ENCODE measurements at places on chromosomes 7 and 10.
A peak's percentile ranks its signal among the peaks of the same experiment; 100 is the strongest.

- DNase-seq, result no peak
Observed at GRCh38 chr10:98384531-98385133, 30.4 kb downstream of the PYROXD2 start.

DNA sequence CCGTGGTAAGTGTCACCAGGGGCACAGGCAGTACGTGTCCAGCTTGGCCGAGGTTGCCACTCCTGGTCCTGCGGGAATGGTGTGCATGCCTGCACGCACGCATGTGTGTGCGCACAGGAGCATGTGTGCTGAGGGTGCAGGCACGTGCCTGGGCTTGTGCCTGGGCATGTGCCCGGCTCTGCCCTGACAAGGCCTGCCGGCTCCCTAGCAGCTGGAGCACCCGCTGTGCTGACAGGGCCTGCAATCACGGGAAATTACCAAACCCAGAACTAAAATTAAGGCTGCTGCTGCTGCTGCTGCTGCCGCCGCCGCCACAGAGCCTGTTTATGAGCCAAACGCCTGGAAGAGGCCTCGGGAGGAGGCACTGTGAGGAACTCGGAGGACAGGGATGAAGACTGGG, 28.7 kb downstream of the GHRHR start:
- no peak for DNase-seq

GRCh38 chr7:95199779-95200558, 124.4 kb downstream of the PON1 start:
- DNase-seq, result peak; percentile 35

DNA sequence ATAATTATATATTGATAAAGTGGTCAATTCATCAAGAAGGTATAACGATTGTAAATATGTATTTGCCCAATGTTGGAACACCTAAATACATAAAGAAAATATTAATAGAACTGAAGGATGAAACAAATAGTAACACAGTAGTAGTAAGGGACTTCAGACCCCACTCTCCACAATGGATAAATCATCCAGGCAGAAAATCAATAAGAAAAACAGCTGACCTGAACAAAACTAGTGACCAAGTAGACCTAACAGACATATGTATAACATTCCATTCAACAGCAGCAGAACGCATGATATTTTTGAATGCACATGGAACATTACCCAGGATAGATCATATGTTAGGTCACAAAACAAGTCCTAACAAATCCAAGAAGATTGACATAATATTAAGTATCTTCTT, 286.1 kb upstream of the BMPER start:
- no peak for DNase-seq

DNA sequence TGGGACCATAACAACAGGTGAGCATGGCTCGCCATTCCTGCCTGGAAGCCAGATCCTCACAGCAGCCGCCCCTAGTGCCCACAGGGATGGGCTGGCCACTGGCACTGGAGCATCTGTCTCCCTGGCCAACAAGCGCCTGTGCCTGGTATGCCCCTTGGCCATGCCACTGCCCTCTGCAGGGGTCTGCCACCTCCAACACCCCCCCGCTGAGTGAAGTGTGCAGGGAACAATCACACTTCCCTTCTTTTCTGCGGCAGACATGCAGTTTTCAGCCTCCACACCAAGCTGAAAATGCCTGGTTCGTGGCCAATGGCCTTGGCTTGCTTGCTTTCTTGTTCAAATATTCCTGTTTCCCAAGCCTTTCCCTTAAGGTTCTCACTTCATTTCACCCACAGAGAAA, 50.7 kb downstream of the HSPA12A start:
- no peak for DNase-seq

- DNase-seq, result no peak
Observed at GRCh38 chr10:83691791-83692596, 447.3 kb upstream of the GHITM start.

DNA sequence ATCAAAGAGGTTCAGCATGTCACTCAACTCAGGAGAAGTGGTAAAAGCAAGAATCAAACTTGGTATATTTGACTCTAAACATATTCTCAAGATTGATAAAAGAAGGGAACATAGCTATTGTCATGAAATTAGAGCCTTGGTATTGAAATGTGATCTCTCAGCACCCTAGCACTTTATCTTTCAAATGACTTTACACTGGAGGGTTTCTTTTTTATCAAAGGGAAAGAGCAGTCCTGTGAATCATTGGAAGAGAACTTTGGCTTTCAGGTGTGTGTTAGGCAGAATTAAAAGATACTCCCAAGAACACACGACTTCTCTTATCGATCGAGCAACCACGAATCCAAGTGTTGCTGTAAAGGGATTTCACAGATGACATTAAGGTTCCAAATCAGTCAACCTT, 54.4 kb downstream of the PTN start:
- no peak for DNase-seq

- no peak for DNase-seq
Observed at GRCh38 chr10:73838827-73839226, 27.4 kb upstream of the NDST2 start.

GRCh38 chr10:6929148-6929830, 349.2 kb upstream of the PRKCQ start:
- no peak for DNase-seq

GRCh38 chr7:95059842-95060313, 152.5 kb downstream of the PPP1R9A start:
- no peak for DNase-seq

DNA sequence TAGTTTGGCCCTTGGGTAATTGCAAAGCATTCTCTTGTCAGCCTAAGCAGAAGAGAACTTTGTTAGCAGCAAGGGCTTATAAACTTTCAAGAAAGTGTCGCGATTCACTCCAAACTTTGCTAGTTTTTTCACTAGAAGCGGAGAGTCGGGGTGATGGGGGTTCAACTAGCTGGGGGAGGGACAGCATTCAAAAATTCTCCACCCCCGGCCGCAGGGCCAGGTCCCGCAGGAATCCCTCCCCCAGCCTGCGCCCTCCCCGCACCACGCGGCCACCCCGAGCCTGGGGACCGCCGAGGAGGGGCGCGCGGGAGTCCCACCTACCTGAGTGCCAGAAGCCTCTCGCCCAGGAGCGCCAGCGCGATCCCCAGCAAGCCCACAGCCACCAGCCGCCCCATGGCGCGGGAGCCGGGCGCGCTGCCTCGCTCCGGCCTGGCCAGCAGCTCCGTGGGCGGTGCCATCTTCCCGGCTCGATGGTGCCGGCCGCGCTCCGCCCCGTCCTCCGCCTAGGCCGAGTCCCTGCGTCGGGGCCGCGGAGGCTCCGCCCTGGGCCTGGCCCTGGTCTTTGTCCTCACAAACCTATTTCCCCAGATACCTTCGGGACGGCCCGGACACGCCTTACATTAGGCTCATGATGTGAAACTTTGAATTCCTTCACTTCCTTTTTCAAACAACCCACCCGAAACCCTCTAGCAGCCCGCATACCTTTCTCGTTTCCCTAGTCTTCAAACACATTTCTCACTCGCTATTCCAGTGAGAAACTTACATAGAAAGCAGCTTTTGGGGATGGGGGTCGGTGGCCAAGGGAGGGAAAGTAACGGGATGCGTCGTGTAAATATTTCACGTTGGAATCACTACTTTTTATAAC, at the start of gene PON2:
PON2 (minus strand) TSS at position 472 of the 865 bp plus-strand sequence; CDS start at position 395, 77 bp downstream.
- peak; percentile 85 for DNase-seq

DNA sequence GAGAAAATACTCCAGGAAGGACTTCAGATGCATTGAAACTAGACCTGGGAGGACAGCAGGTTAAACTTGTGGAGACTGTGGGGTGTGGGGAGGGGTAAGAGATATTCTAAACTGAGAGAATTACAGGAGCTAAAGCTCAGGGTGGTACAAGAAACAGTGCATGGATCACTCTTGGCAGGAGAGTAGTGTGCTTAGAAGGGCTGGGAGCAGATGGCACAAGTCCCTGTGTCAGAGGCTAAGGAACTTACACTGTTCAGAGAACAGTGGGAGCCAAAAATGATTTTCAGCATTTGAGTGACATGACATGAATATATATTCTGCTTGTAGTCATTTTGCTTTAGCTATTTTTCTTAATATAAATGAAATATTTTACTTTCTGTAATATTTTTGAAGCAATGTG, 36.0 kb upstream of the LAMB1 start:
- no peak for DNase-seq

DNA sequence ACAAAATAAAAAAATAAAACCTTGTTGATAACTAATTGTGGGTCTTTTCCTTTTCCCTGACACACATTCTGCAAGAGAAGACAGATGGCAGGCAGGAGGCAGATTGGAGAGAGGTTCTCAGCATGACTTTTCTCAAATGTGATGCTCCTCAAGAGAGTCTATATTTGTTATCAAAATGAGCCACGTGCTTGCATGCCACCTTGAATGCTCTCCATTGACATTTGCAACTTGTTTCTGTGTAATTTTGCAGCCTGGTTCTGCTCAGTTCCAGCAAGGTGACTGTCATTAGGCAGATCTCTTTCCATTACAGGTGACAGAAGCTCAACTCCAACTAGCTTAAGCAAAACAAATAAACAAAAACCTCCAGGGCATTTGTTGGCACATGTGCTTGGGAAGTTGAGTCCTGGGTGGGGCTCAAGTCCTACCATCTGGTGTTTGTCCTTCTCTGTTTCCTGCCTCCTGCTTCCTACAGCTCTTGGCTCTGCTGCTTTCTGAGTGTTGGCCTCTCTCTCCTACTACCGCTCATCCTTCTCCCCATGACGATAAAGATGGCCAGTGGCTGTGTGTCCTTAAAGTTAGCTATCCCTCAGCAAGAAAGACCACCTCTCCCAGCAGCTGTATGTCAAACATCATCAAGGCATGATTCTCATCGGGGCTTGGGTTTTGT, 56.7 kb downstream of the GRK5 start:
- no peak for DNase-seq

DNA sequence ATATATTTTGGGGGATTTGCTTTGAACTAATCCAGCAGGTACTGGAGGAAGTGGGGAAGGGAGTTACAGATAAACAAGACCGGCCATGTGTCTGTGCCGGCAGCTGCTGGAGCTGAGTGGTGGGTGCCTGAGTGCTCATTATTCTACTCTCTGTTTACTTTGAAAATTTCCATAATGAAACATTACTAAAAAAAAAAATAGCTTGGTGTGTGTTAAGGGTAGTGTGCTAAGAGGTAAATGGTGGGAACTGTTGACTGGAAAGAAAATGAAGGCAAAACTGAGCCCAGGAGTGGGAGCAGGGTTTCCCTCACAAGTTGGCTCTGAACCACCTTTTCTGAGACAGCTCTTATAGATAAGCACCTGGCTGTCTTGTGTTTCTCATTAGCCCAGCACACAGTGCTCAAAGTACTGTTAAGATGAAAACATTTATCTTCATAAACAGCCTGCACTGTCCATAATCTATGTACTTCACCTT, 50.6 kb downstream of the PARD3 start:
- DNase-seq, result no peak

DNA sequence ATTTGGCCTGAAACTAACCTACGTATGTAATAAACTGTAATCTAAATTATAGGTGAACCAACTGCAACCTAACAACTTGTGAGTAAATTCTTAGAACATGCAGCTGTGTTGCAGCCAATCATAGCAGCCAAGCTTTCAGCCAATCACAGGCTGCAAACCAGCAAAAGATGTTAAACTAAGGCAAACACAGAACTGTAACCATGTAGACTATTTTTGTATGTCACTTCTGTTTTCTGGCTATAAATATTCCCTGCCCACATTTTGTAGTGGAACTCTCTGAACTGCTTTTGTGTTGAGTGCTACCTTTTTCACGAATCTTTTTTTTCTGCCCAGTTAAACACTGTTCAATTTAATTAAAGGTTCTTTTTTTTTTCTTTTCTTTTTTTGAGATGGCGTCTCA, 28.2 kb upstream of the ZPBP start:
- DNase-seq, result no peak

DNA sequence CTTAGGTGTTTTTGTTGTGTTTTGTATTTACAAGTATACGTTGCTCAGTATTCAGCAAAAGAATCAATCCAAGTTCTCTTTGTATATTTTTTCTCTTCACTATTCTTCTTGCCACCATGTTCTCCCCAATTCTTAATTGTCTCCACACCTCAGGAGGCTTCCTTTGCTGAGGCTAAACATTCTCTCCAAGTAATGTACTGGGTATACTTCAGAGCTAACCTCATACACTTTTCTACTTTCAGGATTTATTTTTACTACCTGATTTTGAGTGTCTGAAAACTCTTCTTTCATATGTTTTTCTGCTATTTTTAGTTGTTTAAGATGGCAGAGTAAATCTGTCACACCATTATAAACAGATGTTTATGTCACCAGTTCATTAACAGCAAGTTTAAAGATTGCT, 354.8 kb upstream of the KCND2 start:
- DNase-seq, result no peak

GRCh38 chr10:37146443-37146842, 21.0 kb downstream of the ANKRD30A start:
- no peak for DNase-seq

- DNase-seq, result peak; percentile 67
Observed at GRCh38 chr10:34637418-34637911, 177.6 kb downstream of the PARD3 start.

- DNase-seq, result no peak
Observed at GRCh38 chr7:47663213-47663612, 81.3 kb upstream of the TNS3 start.

- DNase-seq, result peak; percentile 47
Observed at GRCh38 chr7:129923709-129924108, 29.1 kb downstream of the UBE2H start.

- DNase-seq, result no peak
Observed at GRCh38 chr7:42227936-42228591, 8.9 kb downstream of the GLI3 start.

DNA sequence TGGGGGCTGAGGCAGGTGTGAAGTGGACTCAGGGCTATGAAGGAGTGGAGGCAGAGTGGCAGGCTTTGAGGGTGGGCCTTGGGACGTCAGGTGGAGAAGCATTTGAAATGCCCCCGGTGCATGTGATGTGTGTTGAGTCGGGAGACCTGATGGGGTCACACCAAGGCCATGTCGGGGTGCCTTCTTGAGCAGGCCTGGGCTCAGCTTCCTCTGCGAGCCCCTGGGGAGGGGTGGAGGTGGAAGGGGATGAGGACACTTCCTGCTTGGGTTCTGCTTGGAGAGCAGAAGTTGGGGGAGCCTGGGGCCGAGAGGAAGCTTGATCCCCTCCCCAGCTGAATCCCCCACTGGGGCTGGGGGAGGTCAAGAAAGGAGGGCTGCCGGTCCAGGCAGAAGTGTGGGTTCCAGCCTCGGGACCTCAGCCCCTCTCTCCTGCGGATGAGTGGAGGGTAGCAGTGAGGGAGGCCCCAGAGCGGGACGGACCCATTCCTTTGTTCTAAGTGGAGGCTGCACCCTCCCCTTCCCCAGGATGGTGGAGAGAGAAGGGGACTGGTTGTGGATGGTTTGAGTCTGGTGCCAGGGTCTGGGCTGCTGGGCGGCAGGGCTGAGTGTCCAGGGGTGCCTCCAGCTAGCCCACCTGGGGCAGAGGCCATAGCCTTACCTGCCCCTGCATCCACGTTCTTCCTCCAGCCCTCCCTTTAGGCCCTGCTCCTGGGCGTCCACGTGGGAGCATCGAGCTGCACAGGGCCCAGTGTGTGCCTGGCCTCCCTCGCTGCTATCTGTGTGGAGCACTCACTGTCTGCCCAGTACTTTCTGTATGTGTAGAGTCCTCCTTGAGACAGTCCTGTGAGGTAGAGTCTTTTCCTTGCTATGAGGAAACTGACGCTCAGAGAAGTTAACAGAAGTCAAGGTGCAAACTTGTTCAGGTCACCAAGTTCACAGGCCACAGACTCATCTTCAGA, 36.7 kb downstream of the PRF1 start:
- DNase-seq, result no peak

- no peak for DNase-seq
Observed at GRCh38 chr7:148697256-148698006, 1.3 kb upstream of the CUL1 start.

Data from GM13977 (cell line).